Caki2 (cell line): ENCODE measurements at places on chromosomes 12 and 14.

- no peak for DNase-seq
These were observed 54.1 kb downstream of the DUSP16 start for GRCh38 chr12:12508612-12509011.

DNA sequence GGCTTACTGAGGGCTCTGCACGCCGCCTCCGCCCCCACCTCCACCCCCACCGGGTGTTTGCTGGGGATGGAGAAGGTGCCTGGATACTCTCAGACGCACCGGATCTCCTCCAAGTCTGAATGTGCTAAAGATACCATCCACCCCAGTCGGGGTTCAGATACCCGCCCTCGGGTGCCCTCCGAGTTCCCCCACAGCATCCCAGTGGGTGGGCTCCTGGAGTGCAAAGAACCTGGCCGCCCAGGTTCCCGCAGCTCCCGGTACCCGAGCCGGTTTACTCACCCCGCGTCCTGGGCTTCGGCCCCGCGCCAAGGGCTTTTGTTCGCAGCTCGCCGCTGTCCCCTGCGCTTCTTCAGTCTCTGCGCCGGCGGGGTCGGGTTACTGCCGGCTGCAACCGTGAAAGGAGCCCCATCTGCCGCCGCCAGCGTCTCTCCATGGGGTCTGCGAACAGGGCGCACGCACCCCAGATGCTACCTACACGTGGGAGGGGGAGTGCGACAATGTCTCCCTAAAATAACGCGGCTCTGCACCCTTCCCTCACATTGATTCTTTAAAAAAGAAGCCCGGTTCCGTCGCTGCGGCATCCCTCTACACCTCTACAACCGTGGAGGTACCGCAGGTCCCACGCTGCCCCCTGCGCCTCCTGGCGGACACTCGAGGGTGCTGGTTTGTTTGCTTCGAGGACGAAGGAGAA, at the start of gene CCDC177:
TSS of gene CCDC177 (minus strand) at position 609 of the 691 bp plus-strand sequence. CDS start 1,249 bp downstream, outside the sequence.
- no peak for DNase-seq

DNA sequence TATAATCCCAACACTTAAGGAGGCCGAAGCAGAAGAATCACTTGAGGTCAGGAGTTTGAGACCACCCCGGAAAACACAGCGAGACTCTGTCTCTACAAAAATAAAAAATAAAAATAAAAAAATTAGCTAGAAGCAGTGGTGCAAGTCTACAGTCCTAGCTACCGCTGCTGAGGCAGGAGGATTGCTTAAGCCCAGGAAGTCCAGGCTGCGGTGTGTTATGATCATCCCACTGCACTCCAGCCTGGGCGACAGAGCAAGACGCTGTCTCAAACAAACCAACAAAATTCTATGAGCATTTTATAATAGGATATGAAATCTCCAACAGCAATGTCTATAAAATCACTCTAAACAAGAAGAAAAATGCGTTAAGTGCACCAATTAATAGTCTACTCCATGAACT, 75.3 kb downstream of the PPP1R12A start:
- DNase-seq = no peak

GRCh38 chr12:66497008-66497897, 181.6 kb downstream of the GRIP1 start:
- DNase-seq = no peak

DNA sequence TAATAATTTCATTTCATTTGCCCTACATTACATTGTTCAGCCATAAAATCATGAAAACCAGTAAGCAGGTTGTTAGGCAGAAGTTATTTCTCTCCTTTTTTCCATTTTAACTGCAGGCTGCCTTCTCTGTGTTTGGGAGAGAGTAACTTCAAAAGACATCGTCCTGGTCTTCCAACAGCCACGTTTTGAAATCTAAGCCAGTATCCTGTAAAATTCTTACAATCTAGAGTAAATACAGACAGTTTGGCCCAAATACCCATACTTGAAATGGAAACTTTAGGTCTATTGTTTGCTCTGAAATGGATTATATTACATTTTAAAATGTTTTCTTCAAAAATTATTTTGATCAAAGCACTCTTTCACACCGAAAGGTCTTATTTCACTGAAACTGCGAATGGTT, 66.1 kb upstream of the SLCO1C1 start:
- DNase-seq = no peak
